Panc1 (cell line): ENCODE measurements at places on chromosomes 5 and 9. TPM values are rescaled to one million over a fixed set of nuclear protein-coding genes. Genes with fewer than 3 reads are reported as not detected.

The PCDHGA12 gene
- 0.21 TPM for total RNA-seq

The WWC1 gene
- 29.4 TPM for total RNA-seq

The CDC25C gene
- total RNA-seq, result 14.1 TPM

The TAF11L2 gene
- not detected for total RNA-seq

The MSX2 gene
- 8.5 TPM for total RNA-seq

The MYO10 gene
- total RNA-seq, result 71.9 TPM

The RHOBTB3 gene
- total RNA-seq, result 95.2 TPM

The EMB gene
- 65.9 TPM for total RNA-seq

The SHB gene
- total RNA-seq, result 59.9 TPM

The LCP2 gene
- total RNA-seq, result 0.36 TPM

The CENPP gene
- 6.7 TPM for total RNA-seq

GRCh38 chr5:109643791-109644350 is 45.9 kb upstream of the MAN2A1 start:
- DNase-seq, result no peak
- no peaks in the 10 kb centered on the region for H3K36me3 ChIP-seq
- no peak overlapping the region for H3K4me3 ChIP-seq

GRCh38 chr9:14245901-14246525 is 67.9 kb downstream of the NFIB start:
- no peaks in the 10 kb centered on the region for H3K27me3 ChIP-seq
- DNase-seq, result no peak
- H3K4me3 ChIP-seq, result no peak overlapping the region
- no peaks in the 10 kb centered on the region for H3K36me3 ChIP-seq

- H3K4me3 ChIP-seq, result no peak overlapping the region
- no peaks in the 10 kb centered on the region for H3K36me3 ChIP-seq
- no peak for DNase-seq
- no peak overlapping the region for H3K27ac ChIP-seq
- H3K4me1 ChIP-seq, result no peaks in the 10 kb centered on the region
Observed at GRCh38 chr5:11383506-11384095, 520.6 kb downstream of the CTNND2 start.

GRCh38 chr5:141876628-141877355 is 1.4 kb downstream of the PCDH1 start:
- DNase-seq, result no peak
- H3K27ac ChIP-seq, result no peak overlapping the region
- peaks cover 14% of the 10 kb centered on the region for H3K4me1 ChIP-seq
- H3K36me3 ChIP-seq, result no peaks in the 10 kb centered on the region; the same call in 1 of the 2 replicates
- H3K27me3 ChIP-seq, result peaks cover 7% of the 10 kb centered on the region

DNA sequence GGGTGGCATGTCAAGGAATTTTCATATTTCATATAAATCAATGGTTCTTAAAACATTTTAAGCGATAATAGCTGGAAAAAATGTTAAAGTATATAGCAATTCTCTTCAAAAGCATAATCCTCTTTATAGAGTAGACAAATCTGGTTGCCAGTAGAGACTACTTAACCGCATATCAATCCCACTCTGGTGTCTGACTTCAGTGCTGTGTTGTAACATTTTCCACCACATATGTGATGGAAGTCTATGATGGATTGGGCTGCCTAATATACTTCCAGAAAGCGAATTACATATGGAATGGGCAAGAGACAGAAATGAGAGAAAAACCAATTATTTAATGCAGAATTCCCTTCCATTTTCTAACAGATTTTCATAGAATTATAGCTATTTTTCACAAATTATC is 54.3 kb downstream of the FBN2 start:
- H3K4me3 ChIP-seq, result no peak overlapping the region
- no peak overlapping the region for H3K27ac ChIP-seq
- no peak for DNase-seq
- H3K27me3 ChIP-seq, result no peaks in the 10 kb centered on the region
- H3K4me1 ChIP-seq, result no peaks in the 10 kb centered on the region
- H3K36me3 ChIP-seq, result no peaks in the 10 kb centered on the region

DNA sequence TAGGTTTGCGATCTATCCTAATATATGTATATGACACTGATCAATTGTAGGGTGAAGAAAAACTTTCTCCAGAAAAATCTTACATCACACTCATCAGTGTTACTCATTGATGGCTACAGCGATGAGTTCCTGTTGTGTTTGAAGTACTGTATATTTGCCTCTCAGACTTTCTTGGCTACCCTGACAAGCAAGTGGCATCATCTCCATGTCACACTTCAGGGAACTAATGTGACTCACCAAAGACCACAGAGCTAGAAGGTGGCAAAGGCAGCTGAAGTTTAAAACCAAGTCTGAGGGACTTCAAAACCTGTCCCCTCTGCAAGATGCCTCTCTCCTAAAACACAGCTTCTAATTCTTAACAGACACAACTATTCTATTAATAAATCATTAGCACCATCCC is 451.4 kb downstream of the CTNND2 start:
- H3K4me1 ChIP-seq, result no peaks in the 10 kb centered on the region
- DNase-seq, result no peak
- H3K27ac ChIP-seq, result no peak overlapping the region
- H3K4me3 ChIP-seq, result no peak overlapping the region
- no peaks in the 10 kb centered on the region for H3K36me3 ChIP-seq

GRCh38 chr5:18270635-18271338 is 636.5 kb downstream of the TAF11L14 start:
- no peak overlapping the region for H3K4me3 ChIP-seq
- DNase-seq, result no peak
- no peak overlapping the region for H3K27ac ChIP-seq
- H3K4me1 ChIP-seq, result no peaks in the 10 kb centered on the region

- H3K4me1 ChIP-seq, result no peaks in the 10 kb centered on the region
- no peaks in the 10 kb centered on the region for H3K27me3 ChIP-seq
- peak; percentile 78 for DNase-seq
- no peak overlapping the region for H3K27ac ChIP-seq
- H3K36me3 ChIP-seq, result no peaks in the 10 kb centered on the region
Observed at GRCh38 chr9:114691046-114691955, 9.3 kb upstream of the TEX48 start.

- H3K27me3 ChIP-seq, result no peaks in the 10 kb centered on the region
- H3K27ac ChIP-seq, result no peak overlapping the region
- DNase-seq, result no peak
- no peaks in the 10 kb centered on the region for H3K36me3 ChIP-seq
- H3K4me3 ChIP-seq, result no peak overlapping the region
Observed at GRCh38 chr9:4225291-4226028, 74.4 kb downstream of the GLIS3 start.

- no peaks in the 10 kb centered on the region for H3K27me3 ChIP-seq
- DNase-seq, result peak; percentile 33
- no peak overlapping the region for H3K27ac ChIP-seq
- H3K4me3 ChIP-seq, result no peak overlapping the region
- no peaks in the 10 kb centered on the region for H3K36me3 ChIP-seq
Observed at GRCh38 chr9:105187781-105188180, 56.7 kb upstream of the SLC44A1 start.

- H3K36me3 ChIP-seq, result no peaks in the 10 kb centered on the region
- H3K4me1 ChIP-seq, result no peaks in the 10 kb centered on the region; the same call in 1 of the 2 replicates
- no peak overlapping the region for H3K27ac ChIP-seq
- no peak overlapping the region for H3K4me3 ChIP-seq
- H3K27me3 ChIP-seq, result peaks cover 20% of the 10 kb centered on the region
Observed at GRCh38 chr5:132012371-132013005, 1.0 kb upstream of the ACSL6 start.

- no peaks in the 10 kb centered on the region for H3K36me3 ChIP-seq
- no peak overlapping the region for H3K27ac ChIP-seq
- 0 out of 2 replicates have a peak, but pooled peaks cover 6% of the 10 kb centered on the region for H3K27me3 ChIP-seq
- no peak for DNase-seq
- H3K4me3 ChIP-seq, result no peak overlapping the region
- H3K4me1 ChIP-seq, result no peaks in the 10 kb centered on the region
Observed at GRCh38 chr9:33202552-33203201, 35.5 kb upstream of the B4GALT1 start.

DNA sequence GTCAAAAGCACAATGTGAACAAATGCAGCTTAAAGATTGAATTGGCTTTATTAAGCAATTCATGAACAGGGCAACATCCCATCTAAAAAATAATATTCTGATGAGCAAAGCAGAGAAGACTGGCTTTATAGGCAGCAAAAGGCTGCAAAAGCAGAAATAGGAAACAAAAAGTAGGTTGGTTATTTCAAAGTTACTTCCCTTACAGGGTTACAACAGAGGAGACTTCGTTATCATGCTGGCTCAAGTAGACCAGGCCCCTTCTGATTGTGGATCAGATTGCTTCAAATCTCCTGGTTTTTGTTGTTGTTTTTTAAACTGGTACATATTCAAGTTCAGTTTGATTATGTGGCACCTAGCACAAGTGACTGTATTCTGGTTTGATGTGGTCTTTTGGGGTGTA is 73.1 kb downstream of the MAN2A1 start:
- no peak overlapping the region for H3K27ac ChIP-seq
- no peaks in the 10 kb centered on the region; the same call in 1 of the 2 replicates for H3K4me1 ChIP-seq
- H3K27me3 ChIP-seq, result no peaks in the 10 kb centered on the region
- no peaks in the 10 kb centered on the region for H3K36me3 ChIP-seq

DNA sequence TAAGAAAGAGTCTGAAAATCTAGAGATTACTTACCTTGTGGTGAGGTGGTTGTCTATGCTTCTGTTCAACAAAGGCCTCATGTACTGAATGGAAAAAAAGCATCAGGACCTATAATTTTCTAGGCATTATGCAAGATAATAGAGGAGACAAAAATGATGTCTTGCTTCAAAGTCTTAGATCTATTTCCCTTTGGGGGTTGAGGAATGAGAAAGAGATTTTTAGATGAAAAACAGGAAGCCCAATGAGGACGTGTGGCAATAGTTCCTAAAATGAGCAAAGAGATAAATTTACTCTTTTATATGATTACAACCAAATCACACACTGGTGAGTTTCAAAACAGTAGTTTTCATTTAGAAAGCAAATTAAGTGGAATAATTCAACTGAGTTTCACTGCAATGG is 99.5 kb downstream of the GHR start:
- no peak overlapping the region for H3K27ac ChIP-seq
- H3K4me1 ChIP-seq, result no peaks in the 10 kb centered on the region
- H3K27me3 ChIP-seq, result no peaks in the 10 kb centered on the region
- H3K4me3 ChIP-seq, result no peak overlapping the region
- DNase-seq, result no peak

DNA sequence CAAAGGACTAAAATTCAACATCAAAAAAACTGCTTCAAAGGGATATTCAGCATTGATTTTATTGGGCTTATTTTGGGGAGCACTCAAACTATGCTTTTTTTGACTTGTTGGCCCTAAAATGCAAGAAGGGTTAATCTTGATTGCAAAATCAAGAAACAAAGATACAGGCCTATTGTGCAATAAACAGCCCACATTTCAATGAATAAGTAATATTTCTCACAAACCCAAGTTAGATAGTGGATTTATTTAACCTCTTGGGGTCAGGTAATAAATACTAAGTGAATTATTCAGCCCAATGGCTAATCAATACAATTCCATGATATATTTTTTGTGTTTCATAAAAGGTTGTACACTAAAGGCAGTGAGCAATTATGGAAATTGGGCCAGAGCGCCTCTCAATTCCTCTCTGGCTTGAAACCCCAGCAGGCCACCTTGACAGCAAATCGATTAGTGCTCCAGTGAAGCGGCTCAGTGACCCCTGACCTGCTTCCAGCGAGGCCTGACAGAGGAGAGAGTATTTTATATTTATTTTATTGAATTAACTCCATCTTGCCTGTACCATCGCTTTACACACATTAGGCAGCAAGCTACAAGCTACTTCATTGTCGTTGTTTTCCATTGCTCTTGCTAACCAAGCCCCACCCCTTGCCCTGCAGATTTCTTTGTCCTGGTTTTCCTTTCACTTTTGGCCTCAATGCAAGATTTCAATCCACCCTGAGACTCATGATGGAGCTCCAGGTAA is 65.5 kb downstream of the EBF1 start:
- H3K4me3 ChIP-seq, result no peak overlapping the region
- H3K27ac ChIP-seq, result no peak overlapping the region
- H3K36me3 ChIP-seq, result no peaks in the 10 kb centered on the region
- no peaks in the 10 kb centered on the region for H3K4me1 ChIP-seq

- H3K4me3 ChIP-seq, result no peak overlapping the region
- no peak for DNase-seq
- no peaks in the 10 kb centered on the region for H3K4me1 ChIP-seq
- H3K27ac ChIP-seq, result no peak overlapping the region
Observed at GRCh38 chr5:78007233-78007632, 231.1 kb upstream of the TBCA start.

DNA sequence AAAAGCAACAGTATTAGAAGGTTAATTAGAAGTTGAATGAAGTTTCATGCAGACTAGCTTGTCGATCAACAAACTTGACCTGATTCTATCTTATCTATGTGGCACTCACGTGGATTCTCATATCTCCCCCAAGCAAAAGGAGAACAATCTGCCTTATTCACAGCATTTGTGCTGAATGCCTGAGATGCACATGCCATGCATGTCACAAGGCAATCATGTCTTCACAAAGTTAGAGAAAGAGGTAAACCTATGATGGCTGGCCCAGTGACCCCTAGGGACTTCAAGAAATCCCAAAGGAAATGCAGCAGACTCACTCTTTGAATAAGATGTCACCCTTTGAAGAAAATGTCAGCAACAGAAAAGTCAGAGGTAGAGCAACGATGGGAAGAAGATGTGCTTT is 17.6 kb upstream of the SHOC1 start:
- H3K4me3 ChIP-seq, result no peak overlapping the region
- H3K36me3 ChIP-seq, result no peaks in the 10 kb centered on the region
- no peak for DNase-seq

DNA sequence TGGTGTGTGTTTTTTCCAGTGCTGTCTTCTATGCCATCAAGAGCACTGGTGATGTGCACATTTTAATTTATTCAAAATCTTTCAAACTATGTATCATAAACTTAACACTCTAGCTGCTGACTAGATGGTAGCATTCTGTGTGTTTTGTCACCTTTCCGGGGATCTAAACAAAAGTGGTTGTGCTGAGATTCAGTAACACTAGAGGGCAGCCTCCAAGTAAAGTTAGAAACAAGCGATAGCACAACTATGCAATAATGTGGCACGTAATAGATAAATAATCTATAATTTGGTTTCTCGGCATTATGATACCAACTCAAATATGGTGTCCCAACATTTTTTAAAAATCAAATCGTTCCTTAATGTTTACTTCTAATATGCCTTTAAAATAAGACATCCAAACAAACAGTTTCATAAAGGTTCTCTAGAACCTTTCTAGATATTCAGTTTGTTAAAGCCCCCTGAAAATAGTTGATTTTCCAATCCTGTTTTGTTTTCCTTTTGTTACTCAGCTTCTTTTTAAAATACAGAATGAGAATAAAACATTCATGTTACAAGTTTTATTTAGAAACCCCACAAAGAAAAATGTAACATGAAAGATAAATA is 16.9 kb downstream of the SEMA6A start:
- H3K4me1 ChIP-seq, result no peaks in the 10 kb centered on the region
- DNase-seq, result no peak
- H3K4me3 ChIP-seq, result no peak overlapping the region
- no peak overlapping the region for H3K27ac ChIP-seq

GRCh38 chr5:106167766-106168165 is 1503.0 kb downstream of the EFNA5 start:
- no peaks in the 10 kb centered on the region for H3K27me3 ChIP-seq
- no peak overlapping the region for H3K27ac ChIP-seq
- no peak overlapping the region for H3K4me3 ChIP-seq
- no peaks in the 10 kb centered on the region for H3K4me1 ChIP-seq
- no peak for DNase-seq
